ENCODE measurements at places on chromosomes 4 and X.

DNA sequence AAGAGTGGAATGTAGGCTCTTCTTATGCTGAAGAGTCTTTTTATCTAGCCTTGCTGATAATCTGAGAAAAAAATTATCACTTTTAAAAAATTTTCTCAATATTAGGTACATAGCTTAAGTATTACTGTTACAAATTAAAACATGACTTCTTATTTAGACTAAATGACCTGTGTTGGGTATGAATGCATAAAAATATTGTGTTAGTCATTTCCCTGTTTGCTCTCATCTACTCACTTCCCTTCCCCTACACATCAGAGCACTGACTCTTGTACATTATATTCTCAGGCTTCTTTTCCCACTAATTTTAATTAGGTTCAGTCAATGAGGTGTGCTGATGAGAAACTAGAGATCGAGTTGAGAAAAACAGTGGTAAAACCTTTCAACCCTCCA is 881.0 kb downstream of the PCDH18 start:
- DNase-seq: no peak

DNA sequence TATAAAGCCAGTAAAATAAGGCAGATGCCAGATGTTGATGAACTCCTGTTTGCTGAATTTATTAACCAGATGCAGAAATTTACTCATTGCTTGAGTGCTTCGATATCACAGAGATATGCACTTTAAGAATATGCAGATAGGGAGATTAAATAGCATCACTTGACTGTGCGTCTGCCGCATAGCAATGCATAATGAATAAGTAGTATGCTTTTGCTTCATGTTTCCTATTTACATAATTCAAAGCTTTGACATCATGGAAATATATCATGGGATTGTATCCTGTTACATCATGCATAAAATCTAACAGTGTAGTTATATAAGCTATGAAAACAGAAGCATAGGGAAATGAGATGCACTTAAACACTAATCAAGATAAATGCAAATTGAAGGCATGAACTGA is 45.9 kb downstream of the VEGFC start:
- DNase-seq: no peak

DNA sequence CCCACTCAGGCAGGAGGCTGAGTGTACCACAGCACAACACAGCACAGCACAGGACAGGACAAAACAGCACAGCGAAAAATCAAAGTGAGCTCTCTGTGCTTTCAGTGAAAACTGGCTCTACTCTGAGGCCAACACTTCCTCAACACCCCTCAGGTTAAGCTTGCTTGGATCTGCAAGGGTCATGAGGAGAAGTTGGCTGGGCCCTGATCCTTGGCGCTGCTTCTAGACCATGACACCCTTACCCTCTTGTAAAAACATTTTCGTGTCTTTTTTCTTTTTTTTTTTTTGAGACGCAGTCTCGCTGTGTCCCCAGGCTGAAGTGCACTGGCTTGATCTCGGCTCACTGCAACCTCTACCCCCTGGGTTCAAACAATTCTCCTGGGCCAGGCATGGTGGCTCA is 25.3 kb downstream of the USP46 start:
- no peak for DNase-seq

- no peak for DNase-seq
Measured at GRCh38 chrX:137425986-137426385, 139.9 kb upstream of the ZIC3 start.

GRCh38 chrX:10042055-10042454 is 74.9 kb downstream of the CLDN34 start:
- no peak for DNase-seq

- no peak for DNase-seq
Measured at GRCh38 chrX:20418379-20419150, 151.9 kb upstream of the RPS6KA3 start.

- DNase-seq: no peak
Measured at GRCh38 chrX:57380026-57380796, 93.7 kb downstream of the FAAH2 start.

DNA sequence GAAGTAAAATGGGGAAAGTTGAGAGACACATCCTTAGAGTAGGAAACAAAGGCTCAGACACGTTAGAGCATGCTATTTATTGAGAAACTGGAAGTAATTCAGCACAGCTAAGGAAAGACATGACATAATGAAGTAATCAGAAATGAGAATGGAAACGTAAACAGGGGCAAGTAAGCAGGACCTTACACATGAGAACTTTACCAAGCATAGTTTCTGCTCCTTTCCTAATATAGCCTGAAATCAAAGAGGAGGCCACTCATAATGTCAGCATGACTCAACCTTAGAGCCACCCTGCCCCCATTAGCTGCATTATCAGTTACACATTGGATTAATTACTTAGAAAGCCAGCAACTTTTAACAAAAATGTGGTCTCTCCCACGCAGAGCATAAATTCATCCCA is 558.3 kb upstream of the GRIA3 start:
- no peak for DNase-seq

DNA sequence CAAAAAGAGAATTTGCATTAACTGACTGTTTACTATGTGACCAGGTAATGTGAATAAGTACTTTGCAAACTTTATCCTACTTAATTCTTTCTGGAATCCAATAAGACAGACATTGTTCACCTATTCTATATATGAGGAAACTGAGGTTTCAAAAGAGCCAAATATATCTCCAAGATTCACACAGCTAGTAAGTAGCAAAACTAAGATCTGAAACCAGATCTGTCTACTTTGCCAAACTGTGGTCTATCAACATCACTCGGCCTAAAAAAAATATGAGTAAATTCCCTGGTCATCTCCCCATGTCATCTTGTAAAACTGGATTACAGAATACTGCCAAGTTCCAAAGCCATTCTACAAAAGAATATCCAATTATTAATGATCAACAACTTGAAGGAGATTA is 52.8 kb downstream of the ANAPC10 start:
- no peak for DNase-seq

GRCh38 chrX:112536544-112536943 is 143.2 kb downstream of the LHFPL1 start:
- DNase-seq: no peak

GRCh38 chr4:1402516-1403091 is 3.6 kb downstream of the NKX1-1 start:
- DNase-seq: no peak

- DNase-seq: no peak
Measured at GRCh38 chrX:49309401-49309981, 6.0 kb downstream of the GAGE10 start.

Data from activated gamma-delta T cell treated with anti-CD3 and anti-CD28 coated beads, Interleukin-2, amount 50 U/mL, for 16 hours (primary cell).